Germinal center (tissue), 1 donor: ENCODE measurements at places on chromosomes 6 and 20.

DNA sequence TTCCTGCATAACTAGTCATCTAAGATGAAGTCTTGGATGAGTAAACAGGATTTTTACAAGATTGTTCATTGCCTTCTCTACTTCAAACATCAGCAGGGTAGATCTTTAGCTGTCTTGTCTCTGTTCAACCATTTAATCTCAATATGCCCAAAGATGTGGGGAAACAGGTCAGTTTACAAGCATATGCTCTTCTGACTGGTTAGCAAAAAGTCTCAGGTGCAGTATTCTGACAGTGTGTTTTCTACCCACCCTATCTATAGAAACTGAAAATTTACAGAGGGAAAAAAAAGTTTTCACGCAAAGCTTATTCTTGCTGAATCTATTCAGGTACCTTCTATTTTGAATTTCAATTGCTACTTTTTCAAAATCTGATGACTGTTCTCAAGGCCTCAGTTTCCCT is 29.0 kb downstream of the MAP3K5 start:
- DNase-seq: no peak

GRCh38 chr6:106273087-106273486 is 52.5 kb downstream of the ATG5 start:
- DNase-seq: no peak

DNA sequence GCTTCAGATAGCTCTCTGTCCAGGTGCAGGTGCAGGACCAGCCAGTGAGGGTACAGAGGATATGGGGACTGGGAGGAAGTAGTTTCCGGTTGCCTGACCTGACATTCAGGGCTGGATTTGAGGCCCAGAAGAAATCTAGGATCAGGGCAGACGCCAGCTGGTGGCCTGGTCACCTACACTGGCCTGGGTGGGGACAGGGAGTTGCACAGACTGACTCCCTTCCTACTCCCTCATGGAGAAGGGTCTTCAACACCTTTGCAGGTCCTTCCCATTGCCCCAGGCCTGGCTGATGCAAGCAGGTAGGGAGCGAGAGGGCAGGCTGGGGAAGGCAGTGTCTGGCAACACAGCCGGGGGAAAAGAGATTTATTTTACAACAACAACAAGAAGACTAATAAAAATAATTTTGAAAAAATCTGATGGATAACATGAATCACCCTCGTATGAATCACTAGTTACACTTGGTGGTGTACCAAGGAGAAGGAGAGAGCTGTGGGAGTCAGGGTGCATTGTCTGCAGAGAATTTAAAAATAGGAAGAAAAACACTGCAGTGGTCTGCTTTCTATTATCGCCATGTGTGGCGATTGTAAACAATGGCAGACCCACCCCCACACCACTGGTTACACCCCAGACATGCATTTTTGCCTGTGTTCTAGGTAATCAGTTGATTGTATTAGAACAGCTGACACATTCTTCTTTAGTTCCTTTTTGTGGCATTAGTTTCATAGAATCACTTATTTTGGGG is 62.3 kb upstream of the SNX9 start:
- no peak for DNase-seq

DNA sequence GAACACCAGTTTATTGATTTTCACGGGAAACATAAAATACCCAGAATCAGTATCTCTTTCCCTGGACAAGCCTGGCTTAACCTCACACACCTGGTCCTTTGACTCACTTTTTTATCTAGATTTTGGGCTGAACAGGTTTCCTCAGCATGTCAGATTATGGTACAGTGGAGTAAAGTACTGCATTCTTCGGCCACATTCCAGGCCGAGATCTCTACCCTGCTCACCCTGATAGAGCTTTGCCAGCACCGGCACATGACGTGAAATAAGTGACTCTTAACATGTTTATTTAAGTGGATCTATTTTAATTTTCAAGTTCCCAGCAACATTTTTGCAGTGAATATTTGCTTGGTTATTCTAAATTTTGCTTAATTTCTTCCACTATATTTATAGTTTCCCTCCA is 79.0 kb upstream of the POPDC3 start:
- no peak for DNase-seq

- DNase-seq: no peak
These were observed 28.6 kb upstream of the CCN2 start for GRCh38 chr6:131979515-131980337.

GRCh38 chr6:36738108-36738507 is 40.5 kb downstream of the RAB44 start:
- DNase-seq: no peak

DNA sequence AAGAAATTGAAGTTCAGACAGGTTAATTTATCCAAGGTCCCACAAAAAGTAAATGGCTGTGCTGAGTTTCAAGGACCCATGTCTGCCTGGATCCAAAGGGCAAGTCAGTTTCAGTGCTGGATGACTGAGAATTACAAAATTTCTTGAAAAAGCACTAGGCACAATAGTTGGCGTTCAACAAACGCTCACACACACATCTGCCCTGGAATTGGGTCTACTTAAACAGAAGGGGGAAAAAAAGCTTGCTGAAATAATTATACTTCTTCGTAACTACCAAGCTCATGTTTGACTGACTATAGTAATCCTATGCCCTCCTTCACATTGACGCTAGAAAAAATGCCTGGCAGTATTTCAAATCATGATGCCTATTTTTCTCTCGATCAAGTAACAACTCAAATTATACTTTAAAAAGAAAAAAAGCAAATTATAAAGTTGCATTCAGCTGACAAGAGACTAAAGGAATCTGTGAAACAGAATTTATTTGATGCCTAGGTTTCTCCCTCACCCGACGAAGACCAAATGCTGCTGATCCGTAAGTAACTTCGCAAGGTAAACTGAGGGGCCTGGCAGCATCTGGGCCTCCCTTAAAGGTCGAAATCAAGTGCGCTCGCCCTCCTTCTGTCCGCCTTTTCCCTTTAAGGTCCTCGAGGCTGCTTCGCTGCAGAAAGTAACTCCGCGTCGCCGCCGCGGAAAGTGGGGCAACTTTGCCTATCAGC is 650 bp upstream of the CD2AP start:
- no peak for DNase-seq
